ENCODE measurements at places on chromosomes 4 and X.
A peak's percentile ranks its signal among the peaks of the same experiment; 100 is the strongest.

GRCh38 chrX:112641449-112641848 is 38.3 kb downstream of the LHFPL1 start:
- no peak for DNase-seq

- no peak for DNase-seq
Measured at GRCh38 chrX:9164533-9165426, 130.9 kb upstream of the FAM9B start.

DNA sequence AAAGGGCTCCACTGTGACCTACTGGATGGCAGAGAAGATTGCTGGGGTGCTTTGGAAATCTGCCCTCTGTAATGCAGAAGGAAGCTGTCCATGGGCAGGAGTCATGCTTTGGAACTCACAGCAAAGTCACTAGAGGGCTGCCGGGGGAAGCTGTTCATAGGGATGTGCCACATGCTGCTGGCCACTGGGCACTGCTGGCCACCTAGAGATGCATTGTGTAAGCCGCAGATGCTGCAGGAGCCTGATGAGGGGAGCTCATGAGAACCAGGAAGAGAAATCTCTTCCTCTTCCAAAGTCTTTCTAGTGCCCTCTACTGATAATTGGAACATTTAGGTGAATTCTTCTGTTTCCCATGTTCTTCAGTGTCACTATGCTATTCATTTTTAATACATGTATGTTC is 31.2 kb upstream of the UXT start:
- no peak for DNase-seq

GRCh38 chr4:72318421-72319170 is 250.4 kb downstream of the ADAMTS3 start:
- no peak for DNase-seq

- no peak for DNase-seq
Measured at GRCh38 chrX:112368371-112368770, 285.8 kb upstream of the TRPC5 start.

- DNase-seq: no peak
Measured at GRCh38 chr4:72432282-72432681, 136.7 kb downstream of the ADAMTS3 start.

GRCh38 chr4:77015390-77015789 is 60.4 kb downstream of the CCNI start:
- no peak for DNase-seq

DNA sequence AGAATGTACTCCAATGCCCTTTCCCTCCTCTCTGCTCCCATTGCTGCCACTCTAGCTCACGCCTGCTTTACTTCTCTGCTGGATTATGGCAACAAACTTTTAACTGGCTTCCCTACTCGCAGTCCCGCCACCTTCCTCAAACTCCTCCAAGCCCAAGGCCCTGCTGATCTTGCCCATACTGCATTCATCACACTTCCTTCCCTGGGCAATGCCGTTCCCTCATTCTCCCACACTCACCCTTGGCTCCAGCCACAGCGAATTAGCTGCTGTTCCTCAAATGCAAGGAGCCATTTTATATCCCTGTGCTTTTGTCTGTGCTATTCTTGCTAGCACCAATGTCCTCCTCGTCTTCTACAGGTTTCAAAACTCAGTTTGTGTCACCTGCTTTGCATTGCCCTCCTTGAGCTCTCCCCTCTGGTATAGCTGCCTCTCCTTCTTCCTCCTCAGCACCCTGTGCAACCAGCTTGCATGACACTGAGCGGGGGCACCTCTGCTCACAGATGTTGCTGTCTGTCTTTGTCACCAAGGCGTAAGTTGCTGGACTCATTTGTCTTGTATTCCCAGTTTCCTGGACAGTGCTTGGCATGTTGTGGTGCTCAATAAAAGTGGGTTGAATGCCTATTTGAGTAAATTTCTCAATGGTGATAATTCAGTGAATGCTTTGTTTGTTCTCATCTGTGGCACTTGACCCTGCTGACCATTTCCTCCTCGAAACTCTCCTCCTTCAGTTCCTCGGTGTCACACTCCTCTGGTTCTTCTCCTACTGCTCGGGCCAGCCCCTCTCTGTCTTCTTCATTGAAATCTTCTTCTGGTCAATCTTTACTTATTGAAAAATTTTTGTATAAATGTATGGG is 22.4 kb upstream of the MGST2 start:
- DNase-seq: no peak

DNA sequence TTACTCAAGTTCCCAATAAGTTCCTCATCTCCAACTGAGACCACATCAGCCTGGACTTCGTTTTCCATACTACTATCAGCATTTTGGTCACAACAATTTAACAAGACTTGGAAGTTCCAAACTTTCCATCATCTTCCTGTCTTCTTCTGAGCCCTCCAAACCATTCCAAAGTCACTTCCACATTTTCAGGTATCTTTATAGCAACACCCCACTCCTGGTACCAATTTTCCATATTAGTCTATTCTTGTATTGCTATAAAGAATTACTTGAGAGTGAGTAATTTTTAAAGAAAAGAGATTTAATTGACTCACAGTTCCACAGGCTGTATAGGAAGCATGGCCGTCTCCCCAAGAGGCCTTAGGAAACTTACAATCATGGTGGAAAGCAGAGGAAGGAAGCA is 138.6 kb upstream of the GPRIN3 start:
- no peak for DNase-seq

- DNase-seq: no peak
Measured at GRCh38 chr4:5370286-5370685, 319.0 kb downstream of the STK32B start.

- no peak for DNase-seq
Measured at GRCh38 chr4:185304541-185304940, 91.2 kb downstream of the LRP2BP start.

- no peak for DNase-seq
Measured at GRCh38 chr4:41731569-41732126, 16.9 kb downstream of the PHOX2B start.

GRCh38 chrX:73940893-73941470 is 363.0 kb upstream of the ZCCHC13 start:
- DNase-seq: no peak

DNA sequence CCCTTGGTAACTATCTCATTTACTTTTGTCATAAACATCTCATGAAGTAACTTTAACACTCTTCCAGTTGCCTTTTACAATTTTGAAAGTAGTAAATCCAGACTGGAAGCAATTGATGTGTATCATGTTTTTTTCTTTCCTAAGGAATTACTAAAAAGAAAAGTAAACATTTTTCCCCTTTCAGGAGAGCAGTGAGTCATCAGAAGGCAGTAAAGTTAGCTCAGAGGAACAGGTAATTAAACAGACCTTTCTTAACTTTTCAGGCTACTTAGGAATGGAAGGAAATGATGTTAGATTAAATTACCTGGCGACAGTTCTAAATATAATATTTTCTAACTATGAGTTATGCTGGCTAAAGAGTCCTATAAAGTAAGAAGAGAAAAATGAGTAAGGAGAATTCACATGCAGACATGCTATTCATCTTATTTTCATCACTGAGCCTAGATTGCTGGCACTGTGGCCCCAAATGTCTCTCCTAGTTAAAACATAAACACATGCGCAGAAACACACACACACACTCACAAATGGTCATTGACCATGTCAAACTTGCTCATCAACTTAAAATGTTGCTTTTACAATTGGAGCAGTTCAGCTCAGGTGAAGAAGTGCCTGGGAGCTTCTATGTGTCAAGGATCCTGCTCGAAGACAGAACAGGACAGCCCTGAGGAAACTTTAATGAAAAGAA is 9.3 kb downstream of the DMP1 start:
- DNase-seq: no peak

DNA sequence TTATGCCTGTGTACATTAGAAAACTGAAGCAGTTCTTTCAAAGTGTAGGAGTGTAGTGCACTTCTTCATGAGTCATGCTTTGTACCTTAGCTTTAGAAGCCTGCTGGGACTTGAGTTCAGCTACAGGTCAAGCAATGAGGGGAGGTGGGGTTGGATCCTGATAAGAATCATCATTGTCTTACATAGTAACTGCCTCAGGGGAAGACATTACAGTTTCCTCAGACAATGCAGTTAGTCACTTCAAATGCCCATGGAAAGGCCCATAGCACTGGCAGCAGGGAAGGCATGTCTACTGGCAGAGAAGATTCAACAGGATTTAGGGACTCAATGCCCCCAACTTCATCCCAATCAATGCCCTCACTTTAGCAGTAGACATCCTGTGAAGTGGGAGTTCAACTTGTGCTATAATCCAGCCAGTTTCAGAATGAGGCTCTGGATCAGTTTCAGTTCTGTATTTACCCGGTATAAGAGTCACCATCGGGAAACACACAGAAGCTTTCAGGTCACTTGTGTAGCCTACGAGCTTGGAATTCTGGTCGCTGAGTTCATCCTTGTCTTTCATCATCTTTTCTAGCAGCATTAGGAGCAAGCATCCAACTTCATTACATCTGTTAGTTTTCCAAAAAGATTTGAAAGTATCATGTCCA is 1216.5 kb downstream of the RAPGEF2 start:
- peak; percentile 42 for DNase-seq

GRCh38 chr4:184471881-184472613 is 2.3 kb downstream of the IRF2 start:
- DNase-seq: peak; percentile 43

- no peak for DNase-seq
Measured at GRCh38 chr4:69025191-69025998, 70.9 kb upstream of the UGT2B7 start.

DNA sequence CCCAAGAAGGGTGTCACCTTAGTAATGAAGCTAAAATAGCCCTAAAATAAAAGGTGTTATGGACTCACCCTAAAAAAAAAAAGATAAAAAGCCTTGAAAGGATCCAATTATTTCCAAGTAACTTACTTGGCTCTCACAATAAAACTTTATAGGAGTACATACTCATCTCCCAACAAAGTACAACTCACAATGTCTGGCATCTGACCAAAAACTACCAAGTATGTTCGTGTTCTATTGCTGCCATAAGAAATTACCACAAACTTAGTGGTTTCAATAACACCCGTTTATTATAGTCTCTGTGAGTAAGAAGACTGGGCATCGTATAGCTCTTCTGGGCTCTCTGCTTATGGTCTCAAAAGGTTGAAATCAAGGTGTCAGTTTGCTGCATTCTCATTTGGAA is 51.0 kb downstream of the BEX1 start:
- no peak for DNase-seq

- no peak for DNase-seq
Measured at GRCh38 chrX:101163166-101163565, 56.4 kb upstream of the DRP2 start.

GRCh38 chr4:88967883-88968331 is 89.1 kb downstream of the FAM13A start:
- no peak for DNase-seq

DNA sequence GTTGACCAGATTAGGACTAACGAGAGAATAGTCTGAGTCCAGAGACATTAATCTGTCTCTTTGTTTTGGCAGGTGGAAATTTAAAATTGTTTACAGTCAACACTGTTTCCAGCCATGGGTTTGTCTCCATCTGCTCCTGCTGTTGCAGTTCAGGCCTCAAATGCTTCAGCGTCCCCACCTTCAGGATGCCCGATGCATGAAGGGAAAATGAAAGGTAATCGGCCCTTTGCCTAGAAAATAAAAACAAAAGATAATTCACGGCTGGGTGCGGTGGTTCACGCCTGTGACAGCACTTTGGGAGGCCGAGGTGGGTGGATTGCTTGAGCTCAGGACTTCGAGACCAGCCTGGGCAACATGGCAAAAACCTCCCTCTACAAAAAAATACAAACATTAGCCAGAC is 815 bp downstream of the HCCS start:
- no peak for DNase-seq

All from umbilical cord (tissue), 2 donors.